ENCODE measurements at places on chromosomes 6 and 20. TPM values are rescaled to one million over a fixed set of nuclear protein-coding genes. Genes with fewer than 3 reads are reported as not detected.
A peak's percentile ranks its signal among the peaks of the same experiment; 100 is the strongest.

The C6orf136 gene
- polyA plus RNA-seq: 8.3 TPM

The CRISP3 gene
- 0.09 TPM for polyA plus RNA-seq

The PDYN gene
- polyA plus RNA-seq: not detected

The DSN1 gene
- 10.1 TPM for polyA plus RNA-seq

The FUT9 gene
- polyA plus RNA-seq: 0.14 TPM

The ARMC2 gene
- polyA plus RNA-seq: 6.6 TPM

The POPDC3 gene
- 61.1 TPM for polyA plus RNA-seq

The SIRPA gene
- 26.3 TPM for polyA plus RNA-seq

The GPX5 gene
- not detected for polyA plus RNA-seq

The TRIM10 gene
- polyA plus RNA-seq: 0.75 TPM

GRCh38 chr6:135195522-135195921 is 14.4 kb downstream of the MYB start:
- no peak for DNase-seq

DNA sequence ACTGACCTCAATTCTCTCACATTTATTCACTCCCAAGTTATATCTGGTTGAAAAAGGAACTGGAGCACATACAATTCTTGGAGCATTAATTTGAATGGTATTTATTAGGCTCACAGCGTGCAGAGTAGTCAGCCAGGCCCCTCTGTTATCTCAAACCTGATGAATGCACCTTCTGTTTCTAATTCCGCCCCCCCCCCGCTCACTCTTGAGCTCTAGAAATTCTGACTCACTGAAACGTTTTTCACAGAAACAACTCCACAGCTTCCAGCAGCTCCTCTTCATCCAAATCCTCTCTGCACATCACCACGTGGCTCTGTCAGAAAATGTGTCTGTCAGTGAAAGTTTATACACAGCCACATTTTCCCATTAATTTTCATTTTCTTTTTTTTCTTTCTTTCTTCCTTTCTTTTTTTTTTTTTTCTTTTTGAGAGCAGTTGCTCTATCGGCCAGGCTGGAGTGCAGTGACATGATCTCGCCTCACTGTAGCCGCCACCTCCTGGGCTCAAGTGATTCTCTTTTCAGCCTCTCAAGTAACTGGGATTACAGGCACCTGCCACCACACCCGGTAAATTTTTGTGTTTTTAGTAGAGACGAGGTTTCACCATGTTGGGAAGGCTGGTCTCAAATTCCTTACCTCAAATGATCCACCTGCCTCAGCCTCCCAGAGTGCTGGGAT is 109.4 kb downstream of the TBXT start:
- DNase-seq: peak; percentile 43

- DNase-seq: no peak
Observed at GRCh38 chr6:56793938-56794337, 151.2 kb upstream of the DST start.

- DNase-seq: no peak
Observed at GRCh38 chr6:144590532-144590931, 305.4 kb downstream of the UTRN start.

- DNase-seq: no peak
Observed at GRCh38 chr20:35312318-35312717, 20.1 kb upstream of the FAM83C start.

- no peak for DNase-seq
Observed at GRCh38 chr6:158500016-158500735, 59.7 kb upstream of the TMEM181 start.

DNA sequence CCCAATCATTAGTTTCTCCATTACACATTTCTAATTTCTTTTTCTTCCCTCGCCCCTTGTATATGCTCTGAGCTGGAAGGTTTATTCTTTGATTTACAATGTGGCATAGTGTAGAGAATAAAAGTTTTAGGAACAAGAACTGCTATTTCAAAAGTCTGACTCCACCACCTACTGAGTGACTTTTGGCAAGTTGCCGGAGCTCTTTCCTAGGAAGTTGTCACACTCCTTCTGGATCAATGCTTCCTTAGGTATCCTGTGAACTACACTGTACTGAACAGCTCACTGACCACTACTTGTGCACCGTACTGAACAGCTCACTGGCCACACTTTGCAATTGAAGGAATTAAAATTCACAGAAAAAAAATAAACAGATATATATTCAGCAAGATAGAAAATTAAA is 458.2 kb downstream of the FRK start:
- no peak for DNase-seq

GRCh38 chr6:138052783-138053182 is 54.4 kb downstream of the PERP start:
- no peak for DNase-seq

GRCh38 chr20:25587536-25587935 is 2.2 kb upstream of the NINL start:
- DNase-seq: no peak

DNA sequence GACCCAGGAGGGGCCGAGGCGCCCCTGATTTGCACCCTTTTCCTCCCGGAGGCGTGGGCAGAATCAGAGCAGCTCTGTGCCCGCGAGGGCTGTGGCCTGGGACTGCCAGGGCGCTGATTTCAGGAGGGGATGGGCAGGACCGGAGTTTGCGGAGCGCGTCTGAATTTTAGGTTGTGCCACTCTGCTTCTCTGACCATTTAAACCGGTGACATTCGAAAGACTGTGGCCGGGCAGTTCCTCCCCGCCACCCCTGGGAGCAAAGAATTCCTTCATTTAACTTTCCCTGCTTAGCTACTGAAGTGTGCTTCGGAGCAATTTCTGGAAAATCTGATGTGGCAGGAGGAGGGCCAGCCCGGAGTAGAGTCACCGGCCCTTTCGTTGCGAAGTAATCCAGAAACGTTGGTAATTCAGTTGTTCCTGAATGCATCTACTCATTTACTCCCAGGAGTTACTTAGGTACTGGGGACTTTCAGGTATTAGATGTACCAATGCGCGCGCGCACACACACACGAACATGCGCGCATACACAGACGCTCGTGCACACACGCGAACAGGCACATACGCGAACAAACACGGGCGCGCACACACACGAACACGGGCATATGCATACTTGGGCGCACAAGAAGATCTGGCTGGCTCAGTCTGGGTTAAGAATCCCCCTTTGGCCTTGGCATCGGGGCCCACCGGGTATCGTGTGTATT is 568 bp downstream of the CCDC170 start:
- peak; percentile 81 for DNase-seq

DNA sequence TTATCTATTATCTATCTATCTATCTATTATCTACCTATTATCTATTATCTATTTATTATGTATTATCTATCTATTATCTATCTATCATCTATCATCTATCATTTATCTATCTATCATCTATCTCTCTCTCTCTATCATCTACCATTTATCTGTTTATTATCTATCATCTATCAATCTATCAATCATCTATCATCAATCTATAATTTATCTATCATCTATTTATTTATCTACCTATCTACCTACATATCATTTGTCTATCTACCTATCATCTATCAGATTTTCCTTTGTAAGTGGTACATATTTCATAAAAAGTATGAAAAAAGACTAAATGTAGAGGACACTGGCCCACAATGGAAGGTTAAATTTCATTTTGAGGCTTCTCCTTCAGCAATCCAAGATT is 212.1 kb upstream of the EXOC2 start:
- no peak for DNase-seq

DNA sequence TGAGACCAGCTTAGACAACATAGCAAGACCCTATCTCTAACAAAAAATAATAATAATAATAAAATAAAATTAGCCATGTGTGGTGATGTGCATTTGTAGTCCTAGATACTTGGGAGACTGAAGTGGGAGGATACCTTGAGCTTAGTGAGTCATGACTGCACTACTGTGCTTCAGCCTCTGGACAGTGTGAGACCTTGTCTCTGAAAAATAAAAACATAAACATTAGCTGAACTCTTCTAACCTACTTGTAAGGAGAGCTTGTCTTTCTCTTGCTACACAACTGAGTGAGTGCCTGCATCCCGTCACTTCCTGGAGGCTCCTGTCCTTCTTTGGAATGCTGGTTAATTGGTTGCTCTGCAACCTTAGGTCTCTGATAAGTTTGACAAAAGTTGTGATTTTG is 5.1 kb upstream of the DBNDD2 start:
- no peak for DNase-seq

GRCh38 chr6:49321561-49322072 is 141.4 kb downstream of the MMUT start:
- DNase-seq: no peak

DNA sequence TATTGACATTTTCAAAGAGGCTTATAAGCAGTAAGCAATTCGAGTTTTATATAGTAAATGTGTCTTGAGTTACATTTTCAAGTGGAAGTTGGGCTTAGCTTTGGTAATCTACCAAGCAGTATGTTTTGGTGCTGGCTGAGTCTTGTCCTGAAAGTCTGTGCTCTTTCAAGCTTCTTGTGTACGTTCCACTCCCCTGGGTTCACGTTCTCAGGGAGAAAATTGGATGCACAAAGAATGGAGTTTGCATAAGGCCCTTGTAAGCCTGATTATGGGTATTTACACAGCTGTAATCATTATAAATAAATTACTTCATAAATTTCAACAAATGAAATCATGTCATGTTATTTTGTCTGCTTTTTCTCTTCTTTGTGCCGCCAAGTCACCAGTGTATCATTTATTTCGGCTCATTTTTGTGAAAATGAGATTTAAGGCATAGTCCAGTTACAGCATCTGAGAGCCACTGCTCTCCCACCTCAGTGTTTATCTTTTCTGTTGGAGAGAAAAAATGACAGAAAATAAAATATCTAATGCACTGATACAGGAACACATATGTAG is 262.5 kb downstream of the BTBD3 start:
- no peak for DNase-seq

GRCh38 chr20:50969912-50970311 is 11.3 kb downstream of the MOCS3 start:
- DNase-seq: no peak

DNA sequence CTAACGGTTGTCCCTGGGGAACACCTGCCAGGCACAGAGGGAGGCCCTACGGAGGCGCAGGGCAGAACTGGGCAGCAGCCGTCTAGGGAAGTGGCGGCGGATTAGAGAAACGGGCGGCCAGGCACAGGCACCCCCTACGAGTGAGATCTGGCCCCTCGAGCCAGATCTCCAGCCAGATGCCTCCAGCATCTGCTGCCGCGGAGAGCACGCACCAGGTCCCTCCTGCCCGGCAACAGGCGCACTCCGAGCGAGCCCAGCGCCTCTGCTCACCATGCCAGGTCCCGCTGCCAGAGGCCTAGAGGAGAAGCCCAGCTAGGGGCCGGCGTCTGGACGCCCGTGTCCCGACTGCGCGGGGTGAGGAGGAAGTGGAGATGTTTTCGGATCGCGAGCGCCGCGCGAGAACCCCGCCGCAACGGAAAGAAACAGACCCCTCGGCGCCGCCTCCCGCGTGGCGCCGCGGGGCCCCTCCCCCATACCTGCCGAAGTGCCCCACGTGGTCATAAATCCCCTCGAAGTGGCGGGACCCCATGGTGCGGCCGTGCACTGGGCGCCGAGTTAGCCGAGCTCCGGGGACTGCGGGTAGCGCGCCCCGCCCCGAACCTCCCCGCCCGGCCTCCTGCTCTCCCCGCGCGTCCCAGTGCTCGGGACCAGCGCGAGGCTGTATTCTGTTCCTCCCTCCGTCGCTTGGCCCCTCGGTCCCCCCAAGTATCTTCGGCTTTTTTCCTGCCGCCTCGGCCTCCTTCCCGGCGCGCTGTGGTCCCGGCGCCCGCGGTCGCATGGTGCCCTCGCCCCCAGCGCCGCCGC is at the start of gene SLC22A16:
Gene SLC22A16, minus strand, starts transcription at position 568 of the 804 bp plus-strand sequence. Its CDS starts 39 bp downstream, at position 529.
- DNase-seq: peak; percentile 55

GRCh38 chr6:48377115-48377514 is 266.1 kb upstream of the PTCHD4 start:
- DNase-seq: no peak

GRCh38 chr6:156400487-156400886 is 376.7 kb upstream of the ARID1B start:
- no peak for DNase-seq

- DNase-seq: no peak
Observed at GRCh38 chr6:41685641-41686380, 47.5 kb downstream of the MDFI start.

- DNase-seq: no peak
Observed at GRCh38 chr20:37544386-37544785, 16.7 kb upstream of the BLCAP start.

DNA sequence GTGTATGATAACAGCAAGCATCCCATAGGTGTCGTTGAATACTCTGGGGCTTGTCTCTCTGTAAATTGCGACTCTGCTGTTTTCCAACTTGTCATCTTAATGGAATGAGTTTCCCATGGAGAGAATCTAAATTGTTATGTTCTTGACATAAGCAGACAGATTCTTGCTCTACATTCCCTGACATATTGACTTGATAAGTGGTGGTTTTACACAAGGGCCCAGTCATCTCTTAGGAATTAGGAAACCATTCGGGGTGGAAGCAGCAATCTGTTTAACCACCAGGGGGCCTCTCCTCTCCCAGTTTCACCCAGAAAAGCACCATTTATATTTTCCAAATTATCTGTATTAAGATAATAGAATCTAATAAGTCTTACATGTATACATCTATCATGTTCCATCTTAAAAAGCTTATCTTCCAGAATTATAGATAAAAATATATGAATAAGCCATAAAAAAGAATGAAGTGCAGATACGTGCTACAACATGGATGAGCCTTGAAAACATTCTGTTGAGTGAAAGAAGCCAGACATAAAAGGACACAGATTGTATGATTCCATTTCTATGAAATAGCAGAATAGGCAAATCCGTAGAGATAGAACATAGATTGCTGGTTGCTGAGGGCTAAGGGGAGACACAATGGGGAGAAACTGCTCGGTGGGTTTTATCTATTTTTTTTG is 23.1 kb upstream of the MROH8 start:
- peak; percentile 48 for DNase-seq

DNA sequence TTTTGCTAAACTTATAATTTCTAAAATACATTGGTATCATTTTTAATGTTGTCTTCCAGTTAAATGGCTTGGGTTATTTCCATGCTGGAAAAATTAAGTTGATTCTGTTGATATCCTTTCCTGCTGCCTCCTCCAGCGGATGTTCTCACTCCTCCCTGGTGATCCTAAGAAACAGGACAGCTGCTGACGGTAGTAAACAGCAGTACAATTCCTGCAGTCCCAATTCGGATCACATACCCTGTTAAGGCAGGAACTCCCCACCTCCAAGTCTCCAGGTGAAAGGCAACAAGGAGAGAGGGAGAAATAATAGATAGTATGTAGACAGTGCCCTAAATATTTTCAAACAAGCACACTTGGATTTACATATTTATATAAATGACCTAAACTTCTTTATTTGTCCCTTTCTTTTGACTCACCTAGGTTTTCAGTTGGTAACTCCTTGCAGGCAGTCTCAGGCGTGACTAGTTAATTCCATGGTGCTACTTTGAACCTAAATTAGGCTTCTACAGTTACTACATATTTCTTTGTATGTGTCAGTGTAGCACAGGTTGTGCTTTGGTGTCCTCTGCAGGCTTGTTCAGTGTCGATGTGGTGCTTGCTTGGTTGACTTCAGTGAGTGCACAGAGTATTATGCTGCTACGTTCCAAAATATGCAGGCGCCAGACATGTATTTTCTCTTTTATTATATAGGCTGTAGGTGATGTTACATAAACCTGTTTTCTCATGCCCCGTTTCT is 126.0 kb downstream of the ADGRB3 start:
- DNase-seq: no peak

DNA sequence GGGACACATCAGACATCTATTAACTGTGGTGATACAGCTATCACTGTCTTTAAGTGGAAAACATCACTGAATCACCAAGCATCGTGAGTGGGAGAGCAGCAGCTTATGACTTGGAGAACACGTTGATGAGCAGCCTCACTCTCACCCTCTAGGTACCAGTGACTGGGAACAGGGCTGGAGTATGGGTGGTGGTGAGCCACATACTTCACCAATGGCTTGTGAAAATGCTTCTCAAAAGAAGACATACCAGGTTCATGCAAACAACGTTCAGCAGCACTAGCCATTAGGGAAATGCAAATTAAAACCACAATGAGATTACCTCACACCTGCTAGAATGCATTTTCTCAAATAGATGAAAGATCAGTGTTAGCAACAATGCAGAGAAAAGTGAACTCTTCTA is 25.3 kb downstream of the SNX5 start:
- no peak for DNase-seq
